Stimulated activated CD8-positive, alpha-beta memory T cell treated with anti-CD3 and anti-CD28 coated beads, Interleukin-2, amount 100 ng/mL, for 1 hour (primary cell): ENCODE measurements at places on chromosomes 12 and 14.
A peak's percentile ranks its signal among the peaks of the same experiment; 100 is the strongest.

DNA sequence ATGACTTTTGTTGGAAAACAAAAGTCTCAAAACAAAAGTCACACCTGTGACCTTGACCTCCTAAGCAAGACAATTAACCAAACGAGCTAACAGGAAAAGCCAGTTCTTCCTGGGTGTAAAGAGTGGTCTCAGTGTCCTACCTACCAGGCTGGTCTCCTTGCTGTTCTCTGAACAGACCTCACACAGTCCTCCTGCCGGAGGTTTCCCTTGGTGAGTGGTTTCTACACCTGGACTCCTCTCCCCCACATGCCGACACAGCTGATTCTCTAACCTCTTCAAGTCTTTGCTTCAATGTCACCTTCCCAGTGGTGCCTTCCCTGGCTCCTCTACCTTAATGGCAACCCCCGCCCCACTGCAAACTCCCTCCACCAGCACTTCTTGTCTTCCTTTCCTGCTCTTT, 238.6 kb downstream of the ZFP36L1 start:
- DNase-seq, result no peak

- no peak for DNase-seq
Observed at GRCh38 chr12:105275997-105276733, 40.2 kb upstream of the APPL2 start.

DNA sequence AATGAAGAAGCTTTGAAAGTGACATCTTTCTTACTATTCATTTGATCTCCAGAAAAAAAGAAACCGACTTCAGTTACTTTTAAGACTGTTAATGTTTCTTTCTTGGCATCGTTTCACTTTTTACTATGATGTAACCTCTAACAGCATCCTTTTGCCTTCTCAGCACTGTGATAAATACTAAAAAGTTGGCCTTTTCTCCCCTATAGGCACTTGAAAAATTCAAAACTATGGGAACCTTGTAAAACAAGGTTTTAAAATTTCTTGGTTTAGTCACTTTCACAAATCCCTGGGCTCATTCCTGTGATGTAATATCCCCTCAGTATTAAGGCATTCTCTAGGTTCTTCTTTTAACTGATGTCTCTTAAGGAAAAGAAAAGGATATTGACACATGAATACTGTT, 281.8 kb downstream of the EGLN3 start:
- no peak for DNase-seq

DNA sequence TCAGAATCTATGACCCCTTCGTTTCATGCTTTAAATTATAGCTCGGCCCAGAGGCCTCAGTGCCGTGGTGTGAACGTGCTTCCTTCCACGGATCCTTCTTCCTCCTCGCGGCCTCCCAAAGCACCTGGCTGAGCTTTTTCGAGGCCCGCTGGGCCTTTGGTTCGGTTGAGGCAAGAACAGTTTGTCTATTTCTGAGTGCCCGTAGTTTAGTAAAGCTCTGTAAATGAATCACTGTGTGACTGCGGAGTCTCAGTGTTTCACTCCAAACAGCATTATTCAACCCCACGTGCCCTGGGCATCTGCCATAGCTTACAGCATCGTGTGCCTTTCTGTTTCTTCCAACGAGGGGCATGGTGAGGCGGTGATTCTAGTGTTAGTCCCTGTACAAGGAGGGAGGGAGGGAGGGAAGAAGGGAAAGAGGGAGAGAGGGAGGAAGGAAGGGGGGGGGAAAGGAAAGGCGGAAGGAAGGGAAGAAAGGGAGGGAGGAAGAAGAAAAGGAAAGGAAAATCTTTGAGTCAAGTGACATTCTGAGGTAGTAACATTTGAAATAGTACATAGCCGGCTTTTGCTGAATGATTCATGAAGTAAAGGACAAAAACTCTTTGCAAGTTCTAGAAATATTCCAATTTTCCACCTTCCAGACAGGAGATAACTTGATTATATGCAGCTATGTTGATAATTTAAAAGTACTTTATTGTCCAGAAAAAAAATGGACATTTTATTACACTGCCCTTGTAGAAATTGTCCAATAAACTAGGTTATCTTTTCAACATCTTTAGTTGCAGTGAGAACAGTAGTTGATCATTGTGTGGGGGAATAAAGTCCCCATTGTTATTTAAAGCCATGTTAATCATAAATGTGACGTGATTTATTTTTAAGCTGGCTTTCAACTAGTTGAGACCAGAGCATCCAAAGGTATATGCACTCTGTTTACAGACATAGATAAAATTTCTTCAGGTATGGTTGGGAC, 1.2 kb upstream of the TRIM9 start:
- DNase-seq, result no peak

DNA sequence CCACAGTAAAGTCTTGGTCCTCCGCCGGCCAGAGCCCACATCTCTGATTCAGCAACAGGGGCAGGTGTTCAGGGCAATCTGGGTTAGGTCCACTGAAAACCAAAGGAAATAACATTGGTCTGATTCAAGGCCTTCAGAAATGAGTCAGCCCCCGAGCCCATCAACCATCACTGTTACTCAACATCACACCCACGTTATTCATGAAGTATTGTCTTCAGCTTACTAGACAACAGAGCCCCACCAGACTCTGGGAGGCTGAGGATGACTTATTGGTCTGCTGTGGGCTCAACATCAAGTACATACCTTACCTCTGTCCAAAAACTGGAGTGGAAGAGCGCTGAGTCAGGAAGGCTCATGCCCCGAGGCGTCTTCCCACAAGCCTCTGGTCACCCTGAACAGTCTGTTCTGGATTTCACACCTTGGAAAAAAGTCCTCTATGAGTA, 97.5 kb downstream of the ZFP36L1 start:
- DNase-seq, result no peak

- no peak for DNase-seq
Observed at GRCh38 chr14:49447540-49448107, 138.6 kb downstream of the RPS29 start.

DNA sequence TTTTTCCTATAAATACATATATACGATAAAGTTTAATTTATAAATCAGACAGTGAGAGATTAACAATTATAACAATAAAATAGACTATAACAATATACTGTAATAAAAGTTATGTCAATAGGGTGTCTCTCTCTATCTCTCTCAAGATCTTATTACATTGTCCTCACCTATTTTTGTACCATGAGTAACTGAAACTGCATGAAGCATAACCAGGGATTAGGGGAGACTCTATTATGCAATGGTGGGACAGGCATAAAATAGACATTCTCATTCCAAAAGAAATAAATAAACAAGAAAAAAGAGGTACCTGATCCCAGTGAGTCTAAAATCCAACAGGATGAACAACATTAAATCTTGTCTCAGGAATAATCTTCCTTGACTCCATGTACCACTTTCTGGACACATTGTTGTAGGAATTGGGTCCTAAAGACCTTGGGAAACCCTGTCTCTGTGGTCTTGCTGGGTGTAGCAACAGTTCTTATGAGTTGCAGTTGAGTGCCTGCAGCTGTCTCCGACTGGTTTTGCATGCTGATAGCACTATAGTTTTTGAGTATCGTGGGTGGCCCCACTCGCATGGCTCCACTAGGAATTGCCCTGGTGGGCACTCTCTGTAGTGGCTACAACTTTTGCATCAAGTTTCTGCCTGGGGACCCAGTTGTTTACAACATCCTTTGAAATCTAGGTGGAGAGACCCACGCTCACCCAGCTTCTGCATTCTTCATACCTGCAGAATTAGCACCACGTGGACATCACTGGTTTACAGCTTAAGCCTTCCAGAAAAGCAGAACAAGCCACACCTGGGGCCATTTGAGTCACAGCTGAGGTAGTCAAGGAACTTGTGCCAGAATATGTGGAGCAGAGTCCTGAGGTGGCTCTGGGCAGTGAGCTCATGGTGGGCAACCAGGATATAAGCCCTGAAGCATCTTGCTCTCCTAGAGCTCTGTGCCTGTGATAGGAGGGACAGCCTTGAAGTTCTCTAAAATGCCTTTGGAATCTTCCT, 204.7 kb downstream of the KITLG start:
- no peak for DNase-seq

- DNase-seq, result no peak
Observed at GRCh38 chr12:102669056-102669455, 188.7 kb upstream of the IGF1 start.

DNA sequence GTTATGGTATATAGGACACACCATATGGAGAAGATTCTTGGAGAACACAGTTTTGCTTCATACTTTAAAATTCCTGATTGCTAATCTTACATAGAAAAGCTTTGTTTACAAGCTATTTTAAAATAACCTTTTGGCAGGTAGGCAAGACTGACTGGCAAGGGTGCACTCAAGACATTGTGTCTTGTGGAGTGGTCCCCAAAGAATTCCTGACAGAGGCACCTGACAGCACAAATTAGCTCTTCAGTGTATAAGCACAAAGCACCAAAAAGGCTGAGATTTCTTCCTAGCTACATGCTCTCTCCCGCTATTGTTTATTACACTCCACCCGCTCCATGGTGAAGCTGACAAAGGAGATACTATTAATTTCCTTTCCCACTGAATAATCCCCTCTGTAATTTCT, 139.4 kb downstream of the MON2 start:
- no peak for DNase-seq

DNA sequence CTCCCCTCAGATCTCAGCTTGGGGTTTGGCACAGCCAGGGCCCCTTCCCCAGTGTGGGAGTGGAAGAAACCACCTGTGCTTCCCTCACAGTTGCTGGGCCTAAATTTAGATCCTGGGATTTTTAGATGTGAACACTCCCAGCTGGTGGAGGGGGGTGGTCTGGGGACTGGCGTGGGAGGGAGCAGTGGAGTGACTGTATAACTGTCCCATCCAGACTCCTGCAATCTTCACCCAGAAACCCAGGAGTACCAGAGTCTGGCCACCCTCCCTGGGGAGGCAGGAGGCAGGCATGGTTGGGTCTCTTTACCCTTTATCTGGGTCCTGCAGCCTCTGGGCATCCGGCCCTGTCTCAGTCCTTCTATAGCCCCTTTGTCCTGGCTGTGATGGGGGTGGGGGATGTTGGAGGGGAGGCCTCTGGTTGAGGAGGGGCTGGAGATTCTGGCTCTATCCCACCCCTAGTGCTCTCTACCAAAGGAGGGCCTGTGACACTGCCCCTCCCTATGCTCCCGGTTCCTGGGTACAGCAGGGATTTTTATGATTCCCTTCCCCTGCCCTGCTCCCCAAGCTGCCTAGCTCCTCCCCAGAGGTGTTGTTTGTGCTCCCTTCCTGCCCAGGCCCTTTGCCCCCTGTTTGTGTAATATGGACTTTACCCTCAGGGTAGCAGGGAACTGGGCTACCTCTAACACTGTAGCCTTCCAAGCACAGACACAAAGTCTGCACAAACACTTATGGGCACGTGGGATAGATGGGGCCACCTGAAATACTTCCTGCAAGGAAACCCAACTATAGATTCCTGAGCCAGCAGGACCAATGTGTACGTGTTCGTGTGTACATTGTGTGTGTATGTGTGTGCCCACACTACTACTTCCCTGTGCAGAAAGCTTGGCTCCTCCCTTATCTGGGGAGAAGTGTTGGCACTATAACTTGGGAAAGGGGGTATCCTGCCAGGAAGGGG, 1.7 kb downstream of the ERBB3 start:
- no peak for DNase-seq

DNA sequence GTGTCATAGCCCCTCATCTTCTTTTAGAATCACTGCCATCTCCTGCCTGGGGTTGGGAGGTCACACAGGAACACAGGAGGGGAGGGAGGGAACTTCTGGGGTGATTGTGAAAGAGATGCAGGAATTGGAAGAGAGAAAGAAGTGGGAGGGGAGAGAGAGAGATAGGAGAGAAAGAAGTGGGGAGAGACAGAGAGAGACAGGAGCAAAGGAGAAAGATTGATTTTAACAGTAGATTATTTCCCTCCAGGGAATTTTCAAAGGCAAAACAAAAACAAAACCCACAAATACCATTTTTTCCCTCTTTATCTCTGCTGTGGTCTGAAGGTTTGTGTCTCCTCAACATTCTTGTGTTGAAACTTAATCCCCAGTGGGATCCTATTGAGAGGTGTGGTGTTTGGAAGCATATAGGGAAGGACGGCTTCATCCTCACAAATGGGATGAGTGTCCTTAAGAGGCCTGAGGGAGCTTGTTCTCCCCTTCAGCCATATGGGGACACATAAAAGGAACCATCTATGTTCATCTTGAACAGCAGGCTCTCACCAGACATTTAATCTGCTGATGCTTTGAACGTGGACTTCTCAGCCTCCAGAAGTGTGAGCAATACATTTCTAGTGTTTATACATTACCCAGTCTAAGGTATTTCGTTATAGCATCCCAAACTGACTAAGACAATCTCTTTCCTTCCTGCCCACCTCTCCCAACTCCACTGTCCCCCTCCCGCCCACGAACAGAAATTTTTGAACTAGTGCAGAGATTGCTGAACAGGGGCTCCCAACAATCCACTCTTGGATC, 134.9 kb upstream of the MAX start:
- no peak for DNase-seq

DNA sequence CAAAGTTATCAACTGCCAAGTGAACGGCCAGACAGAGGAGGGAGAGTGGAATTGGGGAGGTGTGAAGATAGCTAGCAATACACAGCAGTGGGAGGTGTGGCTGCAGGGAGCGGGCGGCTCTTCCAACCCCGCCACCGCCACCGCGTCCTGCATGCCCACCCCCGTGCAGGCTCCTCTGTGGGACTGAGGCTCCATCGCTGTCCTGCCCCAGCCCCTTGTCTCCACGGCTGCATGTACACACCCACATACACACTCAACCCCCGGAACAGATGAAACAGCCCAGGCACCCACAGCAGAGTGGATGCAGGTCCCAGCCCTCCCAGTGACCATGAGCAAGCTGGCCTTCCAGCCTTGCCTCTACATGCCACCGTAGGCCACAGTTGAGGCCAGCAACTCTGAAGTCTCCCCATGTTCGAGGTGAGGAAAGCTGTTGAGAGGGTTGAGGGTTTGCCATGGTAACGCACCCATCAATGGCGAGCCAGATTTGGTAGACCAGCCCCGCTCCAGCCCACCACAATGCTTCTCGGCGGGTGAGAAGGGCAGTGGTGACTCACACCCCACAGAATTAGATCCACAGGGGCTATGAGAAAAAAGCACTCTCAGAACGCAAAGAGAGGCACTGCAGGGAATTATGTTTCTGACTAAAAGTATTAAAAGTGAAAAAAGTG, 39.3 kb downstream of the PITPNM2 start:
- DNase-seq, result peak; percentile 11
